ENCODE measurements at places on chromosomes 3 and 15. TPM values are rescaled to one million over a fixed set of nuclear protein-coding genes. Genes with fewer than 3 reads are reported as not detected.

The CACNA2D2 gene
- total RNA-seq = 4.9 TPM

The GREM1 gene
- total RNA-seq = 44.8 TPM

The DNAH12 gene
- total RNA-seq = 0.26 TPM

The FMN1 gene
- total RNA-seq = 65.1 TPM

The HTR3E gene
- total RNA-seq = 0.35 TPM

The P2RY12 gene
- 3.4 TPM for total RNA-seq

The IL20RB gene
- total RNA-seq = 1.2 TPM

The GP9 gene
- total RNA-seq = not detected

The CSPG5 gene
- total RNA-seq = 0.60 TPM

The NUP210 gene
- total RNA-seq = 14.8 TPM

The TRANK1 gene
- 163 TPM for total RNA-seq

The BTLA gene
- 1.4 TPM for total RNA-seq

The XCR1 gene
- total RNA-seq = 0.20 TPM

DNA sequence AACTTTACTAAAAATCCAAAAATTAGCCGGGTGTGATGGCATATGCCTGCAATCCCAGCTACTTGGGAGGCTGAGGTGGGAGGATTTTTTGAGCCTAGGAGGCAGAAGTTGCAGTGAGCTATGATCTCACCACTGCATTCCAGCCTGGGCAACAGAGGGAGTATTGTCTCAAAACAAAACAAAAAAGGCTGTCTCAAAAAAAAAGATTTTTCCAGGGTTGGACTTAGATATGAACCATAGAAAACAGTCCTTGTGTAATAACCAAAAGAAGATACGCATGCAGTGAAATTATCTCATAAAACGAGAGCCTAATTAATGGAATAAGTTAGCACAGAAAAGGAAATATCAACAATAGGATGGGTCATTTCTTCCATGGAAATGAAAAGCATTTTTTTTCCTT lies 320.4 kb upstream of the RASGRP1 start:
- DNase-seq = no peak

DNA sequence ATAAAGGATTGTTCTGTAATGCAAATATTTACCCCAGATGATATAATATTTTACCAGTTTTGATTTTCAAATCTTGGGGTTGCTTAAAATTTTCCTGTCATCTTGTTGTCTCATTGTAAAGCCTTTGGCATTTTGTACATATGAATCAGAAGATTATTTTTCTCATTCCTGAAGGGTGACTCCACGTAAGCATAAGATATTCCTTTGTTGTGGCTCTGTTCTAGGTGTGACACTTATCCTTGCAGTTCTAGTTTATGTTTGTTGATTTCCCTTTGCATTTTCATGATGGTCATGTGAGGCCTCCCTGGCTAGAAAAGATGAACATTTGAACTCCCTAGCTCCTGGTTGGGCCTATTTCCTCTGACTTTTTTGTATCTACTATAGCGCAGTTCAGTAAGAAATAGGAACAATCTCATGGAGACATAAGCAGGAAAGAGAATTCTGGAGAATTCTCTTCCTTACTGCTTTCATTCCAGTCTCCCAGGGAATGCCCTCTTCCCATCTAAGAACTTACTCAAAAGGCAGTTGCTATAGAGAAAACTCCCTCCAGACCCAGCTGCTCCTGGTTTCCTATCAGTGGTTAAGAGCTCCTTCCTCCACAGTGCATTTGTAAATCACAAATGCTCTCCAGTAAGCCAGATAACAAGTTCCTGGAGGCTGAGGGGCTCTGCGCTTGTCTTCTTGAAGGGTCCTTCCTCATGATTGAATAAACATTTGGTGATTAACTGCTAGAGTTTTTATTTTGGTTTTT lies 124.7 kb downstream of the WNT5A start:
- DNase-seq = no peak

GRCh38 chr3:63861306-63861705 lies 2.3 kb downstream of the THOC7 start:
- no peak for DNase-seq

- DNase-seq = no peak
These were observed 17.0 kb upstream of the ACTC1 start for GRCh38 chr15:34812369-34812768.

- DNase-seq = no peak
These were observed 288.9 kb downstream of the FAM43A start for GRCh38 chr3:194974468-194975135.

DNA sequence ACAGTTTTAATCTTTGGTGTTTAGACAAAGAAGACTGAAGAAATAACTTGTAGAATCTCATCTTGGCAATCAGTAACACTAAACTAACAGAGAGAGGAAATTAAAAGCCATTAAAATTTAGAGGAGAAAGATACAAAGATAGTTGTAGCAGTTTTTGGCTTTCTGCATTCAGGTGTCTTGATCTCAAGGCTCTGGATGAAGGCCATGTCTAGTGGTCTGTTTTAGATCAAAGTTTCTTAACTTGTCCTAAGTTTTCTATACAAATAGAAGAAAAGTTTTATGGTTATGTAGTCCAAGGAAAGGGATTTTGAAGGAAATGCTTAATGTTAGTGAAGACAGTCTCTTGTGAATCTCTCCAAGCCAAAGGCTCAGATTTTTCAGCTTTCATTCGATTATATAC lies 222.9 kb downstream of the BCHE start:
- no peak for DNase-seq

DNA sequence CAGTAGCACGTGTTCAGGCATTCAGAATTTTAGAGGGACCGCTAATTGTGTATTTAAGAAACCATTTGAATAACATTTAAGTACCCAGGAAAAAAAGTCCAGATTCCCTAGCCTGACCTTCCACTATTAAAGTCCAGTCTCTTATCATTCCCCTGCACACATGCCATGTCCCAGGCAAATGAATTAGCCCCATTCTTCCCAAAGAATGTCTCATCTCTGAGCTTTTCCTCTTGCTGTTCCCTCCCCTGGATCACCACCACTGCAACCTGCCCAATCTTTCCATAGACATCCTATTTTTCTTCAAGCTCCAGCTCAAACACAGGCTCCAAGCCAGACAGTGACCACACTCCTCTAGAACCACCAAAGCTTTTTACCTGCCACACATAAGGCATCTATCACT lies 25.9 kb downstream of the PLD1 start:
- DNase-seq = no peak

GRCh38 chr15:40536501-40536900 lies 28.3 kb downstream of the CCDC32 start:
- DNase-seq = no peak

DNA sequence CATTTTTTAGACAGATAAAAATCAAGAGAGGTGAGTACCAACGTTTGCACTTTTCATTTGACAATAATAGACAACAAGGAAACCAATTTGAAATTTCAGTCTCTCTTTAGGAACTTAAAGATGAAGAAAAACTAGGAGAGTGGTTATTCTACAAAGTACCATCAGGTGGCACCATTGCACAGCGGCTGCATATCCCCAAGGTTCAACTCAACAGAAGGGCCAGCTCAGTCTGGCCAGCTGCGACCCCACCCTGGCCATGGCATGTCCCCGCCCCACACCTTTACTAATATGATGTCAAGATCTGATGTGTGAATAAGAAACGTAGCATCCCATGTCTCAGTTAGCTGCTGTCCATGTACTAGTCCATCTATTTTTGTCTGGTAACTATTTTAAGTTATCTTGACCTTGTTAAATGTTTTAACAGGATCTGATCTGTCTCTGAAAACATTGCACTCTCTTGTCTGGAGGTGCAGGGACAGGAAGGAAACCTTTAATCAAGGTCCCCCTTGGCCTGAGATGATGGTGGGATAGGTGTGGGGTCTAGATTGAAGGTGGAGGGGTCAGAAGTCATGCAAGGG lies 35.5 kb upstream of the CGNL1 start:
- DNase-seq = peak; percentile 60

- peak; percentile 49 for DNase-seq
These were observed at the start of gene CAND2 for GRCh38 chr3:12796171-12797123. CAND2 (plus strand) TSS chr3:12796680; CDS start chr3:12796721, 41 bp downstream.

GRCh38 chr3:157152438-157152837 lies 7.5 kb downstream of the CCNL1 start:
- no peak for DNase-seq

GRCh38 chr3:55688154-55688553 lies 201.0 kb upstream of the WNT5A start:
- no peak for DNase-seq

- DNase-seq = no peak
These were observed 167.6 kb downstream of the PLCL2 start for GRCh38 chr3:17052363-17052762.

DNA sequence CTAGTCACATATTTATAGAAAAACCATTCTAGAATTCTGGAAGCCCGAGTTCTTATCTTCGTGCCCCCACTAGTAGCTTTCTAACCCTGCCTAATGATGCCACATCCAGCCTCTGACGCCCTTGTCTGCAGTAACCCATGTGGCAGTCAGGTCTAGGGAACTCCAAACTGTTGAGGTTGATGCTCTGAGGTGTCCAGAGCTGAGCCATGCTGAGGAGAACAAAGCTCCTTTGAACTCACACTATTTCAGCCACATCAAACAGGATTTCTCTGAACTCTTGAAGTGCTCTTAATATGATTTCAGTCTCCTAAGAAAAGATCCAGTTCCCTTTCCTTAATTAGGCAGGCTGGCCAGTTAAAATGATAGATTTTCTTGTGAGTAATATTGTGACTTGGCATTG lies 150.5 kb upstream of the ST8SIA2 start:
- DNase-seq = no peak

DNA sequence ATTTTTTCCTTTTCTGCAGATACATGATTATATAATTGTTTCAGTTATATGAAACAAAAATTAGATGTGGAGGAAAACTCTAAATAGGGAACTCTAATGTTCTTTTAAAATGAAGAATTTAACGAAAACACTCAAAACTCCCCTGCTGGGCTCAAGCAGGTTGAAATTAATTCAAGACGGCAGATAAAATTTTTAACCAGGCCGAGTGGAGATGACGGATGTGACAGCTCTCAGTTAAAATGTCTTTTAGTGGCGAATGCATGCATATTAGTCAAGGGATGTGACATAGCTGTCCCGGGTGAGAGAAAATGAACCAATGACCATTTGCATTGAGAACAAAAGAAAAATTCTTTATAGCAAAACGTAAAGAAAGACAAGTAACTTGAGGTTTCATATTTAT lies 110.1 kb downstream of the ROBO2 start:
- DNase-seq = no peak

DNA sequence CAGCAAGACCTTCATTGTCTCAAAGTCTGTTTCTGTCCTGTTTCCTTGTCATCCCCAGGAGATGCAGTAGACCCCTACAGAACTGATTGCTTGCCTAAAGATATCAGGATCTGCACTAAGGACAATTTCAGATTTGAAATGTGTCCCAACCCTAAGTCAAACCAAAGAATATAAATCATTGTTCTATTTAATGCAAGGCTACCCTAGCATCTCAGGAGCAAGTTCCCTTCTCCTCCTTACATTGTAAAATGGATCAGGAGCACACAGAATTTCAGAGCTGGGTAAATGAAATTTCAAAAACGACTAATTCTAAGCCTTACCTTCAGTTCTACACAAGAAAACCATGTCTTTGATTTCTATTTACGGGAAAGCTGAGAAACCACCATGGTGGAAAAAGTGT lies 360.9 kb upstream of the KCNH8 start:
- DNase-seq = no peak

- DNase-seq = no peak
These were observed 224.8 kb upstream of the NANOGP8 start for GRCh38 chr15:35309886-35310285.

GRCh38 chr3:133037436-133037835 lies 755 bp upstream of the TMEM108 start:
- no peak for DNase-seq

DNA sequence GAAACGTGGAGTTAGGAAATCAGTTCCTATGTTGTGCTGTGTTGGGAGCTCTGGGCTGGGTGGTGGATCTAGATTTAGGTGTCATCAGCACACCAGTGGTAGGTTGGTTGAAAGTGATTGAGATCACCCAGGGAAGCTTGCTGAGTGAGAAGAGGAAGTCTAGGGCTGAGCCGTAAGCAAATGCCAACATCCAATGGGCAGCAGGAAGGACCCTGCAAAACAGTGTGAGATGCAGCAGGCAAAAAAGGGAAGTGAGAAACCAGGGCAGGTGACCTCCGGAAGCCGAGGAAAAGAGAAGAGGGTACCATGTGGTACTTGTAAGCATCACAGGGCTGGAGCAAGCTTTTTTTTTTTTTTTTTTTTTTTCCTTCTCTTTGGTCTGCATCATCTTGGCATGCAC lies 15.9 kb upstream of the COPG1 start:
- no peak for DNase-seq

GRCh38 chr3:108448593-108448992 lies 61.8 kb downstream of the MYH15 start:
- DNase-seq = no peak

- DNase-seq = no peak
These were observed 399.2 kb downstream of the EPHA3 start for GRCh38 chr3:89506462-89507103.

DNA sequence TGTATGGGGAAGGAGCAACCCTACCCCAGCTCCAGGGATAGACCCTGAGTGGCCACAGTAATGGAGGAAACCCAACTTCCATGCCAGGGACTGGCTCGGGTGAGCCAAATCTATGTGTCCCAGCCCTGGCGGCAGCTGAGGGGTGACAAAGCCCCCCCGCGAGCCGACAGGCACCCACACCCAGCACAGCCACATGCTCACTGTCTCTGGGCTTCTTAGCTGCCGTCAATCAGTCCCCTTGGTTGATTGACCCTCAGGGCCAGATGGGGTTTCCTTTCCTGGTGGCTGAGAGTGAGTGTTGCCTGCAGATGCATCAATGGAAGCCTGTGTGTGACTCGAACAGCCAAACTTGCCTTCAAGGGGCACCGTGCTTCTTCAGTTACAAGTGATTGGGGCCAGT lies 2.1 kb upstream of the OCA2 start:
- no peak for DNase-seq

Data from mucosa of descending colon (tissue), 3 donors.